ENCODE measurements at places on chromosomes 5 and 9.

- DNase-seq, result peak; percentile 47
These were observed 605.7 kb downstream of the RAB3C start for GRCh38 chr5:59188419-59189225.

GRCh38 chr9:123336449-123336848 is 19.5 kb upstream of the CRB2 start:
- DNase-seq, result no peak

- no peak for DNase-seq
These were observed 81.6 kb upstream of the MPDZ start for GRCh38 chr9:13361076-13361475.

GRCh38 chr9:114378883-114379282 is 8.9 kb downstream of the AKNA start:
- DNase-seq, result no peak

- DNase-seq, result peak; percentile 26
These were observed at the start of gene DRD1 for GRCh38 chr5:175444060-175444904. DRD1 (minus strand) TSS chr5:175444182; CDS start chr5:175443099, 1,083 bp downstream.

DNA sequence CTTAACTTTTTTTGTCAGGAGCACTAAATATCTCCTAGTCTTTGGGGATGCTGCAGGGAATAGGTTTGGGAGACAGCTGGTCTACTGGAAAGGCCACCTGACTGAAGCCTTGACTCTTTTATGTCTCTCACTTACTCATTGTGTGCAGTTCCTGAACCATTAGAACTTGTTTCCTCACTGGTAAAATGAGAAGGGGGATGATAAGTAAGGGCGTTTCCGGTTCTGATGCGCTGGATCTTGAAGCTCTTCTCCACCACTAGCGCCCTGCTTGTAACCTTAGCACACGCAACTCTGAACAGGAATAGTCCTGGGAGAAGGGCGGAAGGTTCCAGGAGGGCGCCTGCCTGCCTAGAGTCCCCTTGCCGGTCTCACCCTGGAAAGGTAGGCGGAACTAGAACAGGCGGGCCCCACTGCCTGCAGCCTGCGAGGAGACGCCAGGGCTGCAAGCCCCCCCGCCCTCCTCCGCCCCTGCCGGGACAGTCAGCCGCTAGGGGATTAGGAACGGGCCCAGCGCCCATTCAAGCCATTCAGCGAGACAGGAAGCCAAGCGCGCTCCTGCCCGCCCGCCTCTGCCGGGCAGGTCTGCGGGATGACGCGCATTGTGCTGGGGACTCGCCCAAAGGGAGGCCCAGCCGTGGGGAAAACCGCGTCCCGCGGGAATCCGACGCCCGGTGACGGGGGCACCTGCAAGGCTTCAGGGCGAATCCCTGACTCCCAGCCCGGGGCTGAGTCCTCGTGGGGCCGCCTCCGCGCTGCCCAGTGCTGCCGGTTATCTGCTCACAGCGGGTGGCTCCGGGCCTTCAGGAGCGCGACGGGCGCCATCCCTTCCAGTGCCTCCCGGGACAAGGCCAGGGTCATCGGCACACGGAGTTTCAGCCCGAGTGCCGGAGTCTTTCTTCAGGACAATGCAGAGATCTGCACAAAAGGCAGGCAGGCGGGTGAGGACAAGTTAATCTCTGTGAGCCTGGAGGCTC is 44.0 kb upstream of the XPA start:
- peak; percentile 19 for DNase-seq

DNA sequence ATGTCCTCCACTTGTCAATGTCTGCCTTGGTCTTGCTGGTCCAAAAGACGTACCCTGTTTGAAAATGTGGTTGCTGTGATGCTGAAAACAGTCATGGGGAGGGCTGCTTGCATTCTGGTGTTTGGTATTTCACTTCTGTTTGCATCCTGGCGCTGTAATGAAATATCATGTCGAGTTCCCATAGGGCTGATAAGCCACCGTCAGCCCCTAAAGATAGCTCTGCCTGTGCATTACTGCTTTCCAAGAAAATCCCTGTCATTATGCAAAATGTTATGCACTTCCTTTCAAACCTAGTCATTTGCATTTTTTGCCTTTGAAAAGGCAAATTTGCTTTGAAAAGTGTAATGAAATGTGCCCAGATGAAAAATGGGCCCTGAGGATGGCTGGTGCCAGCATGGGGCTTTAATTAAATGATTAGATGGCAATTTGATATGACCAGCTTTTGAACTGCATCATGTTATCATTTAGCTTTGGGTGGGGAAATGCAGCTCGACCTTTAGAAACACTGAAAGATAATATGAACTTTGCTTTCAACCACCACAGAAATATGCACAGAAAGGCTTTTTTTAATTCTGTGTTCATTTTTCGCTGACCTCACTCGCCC is 374.4 kb upstream of the SGCD start:
- DNase-seq, result no peak
